Occipital lobe (tissue), 3 donors: ENCODE measurements at places on chromosomes 6 and 20. TPM values are rescaled to one million over a fixed set of nuclear protein-coding genes. Genes with fewer than 3 reads are reported as not detected.

GRCh38 chr6:160027076-160027475 lies 58.2 kb downstream of the IGF2R start:
- no peak for DNase-seq

DNA sequence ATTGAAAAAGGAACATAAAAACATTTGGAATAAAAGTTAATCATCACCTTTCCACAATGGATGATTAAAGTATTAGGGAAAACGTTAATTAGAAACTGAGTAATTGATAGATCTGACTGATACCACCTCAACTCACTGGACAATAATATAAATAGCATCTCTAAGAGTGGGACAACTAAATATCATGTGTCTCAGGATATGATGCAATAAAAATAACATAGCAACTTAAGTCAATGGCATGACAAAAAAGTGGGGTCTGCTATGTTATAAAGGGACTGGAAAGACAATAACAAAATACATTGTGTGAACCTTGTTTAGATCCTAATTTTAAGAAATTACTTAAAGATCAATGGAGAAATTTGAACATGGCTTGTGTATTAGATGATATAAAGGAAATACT lies 10.3 kb downstream of the OR12D1 start:
- no peak for DNase-seq

GRCh38 chr20:62732031-62732760 lies 23.6 kb downstream of the NTSR1 start:
- no peak for DNase-seq

DNA sequence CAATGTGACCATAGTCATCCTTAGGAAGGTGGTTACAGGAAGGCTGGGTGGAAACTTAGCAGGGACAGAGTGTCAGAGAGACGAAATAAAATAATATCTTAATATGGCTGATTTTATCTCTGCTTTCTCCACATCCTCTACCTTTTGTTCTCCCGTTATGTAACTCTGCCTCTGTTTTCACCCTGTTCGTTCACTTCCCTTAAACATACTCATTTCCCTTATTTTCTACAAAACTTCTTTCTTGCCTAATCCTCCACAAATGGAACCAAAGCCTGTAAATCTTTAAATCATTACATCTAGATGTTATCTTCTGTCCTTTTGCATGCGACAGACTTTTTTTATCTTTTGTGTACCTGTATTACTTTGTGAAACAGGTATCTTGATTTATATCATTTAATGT lies 23.3 kb upstream of the CRIP3 start:
- DNase-seq, result no peak

The B3GAT2 gene
- total RNA-seq, result 18.6 TPM

- no peak for DNase-seq
These were observed 64.1 kb upstream of the MAP7 start for GRCh38 chr6:136614350-136614749.
